Thoracic aorta (tissue), 2 donors: ENCODE measurements at places on chromosomes 1 and 21. TPM values are rescaled to one million over a fixed set of nuclear protein-coding genes. Genes with fewer than 3 reads are reported as not detected.
A peak's percentile ranks its signal among the peaks of the same experiment; 100 is the strongest.

The AADACL4 gene
- not detected for total RNA-seq

DNA sequence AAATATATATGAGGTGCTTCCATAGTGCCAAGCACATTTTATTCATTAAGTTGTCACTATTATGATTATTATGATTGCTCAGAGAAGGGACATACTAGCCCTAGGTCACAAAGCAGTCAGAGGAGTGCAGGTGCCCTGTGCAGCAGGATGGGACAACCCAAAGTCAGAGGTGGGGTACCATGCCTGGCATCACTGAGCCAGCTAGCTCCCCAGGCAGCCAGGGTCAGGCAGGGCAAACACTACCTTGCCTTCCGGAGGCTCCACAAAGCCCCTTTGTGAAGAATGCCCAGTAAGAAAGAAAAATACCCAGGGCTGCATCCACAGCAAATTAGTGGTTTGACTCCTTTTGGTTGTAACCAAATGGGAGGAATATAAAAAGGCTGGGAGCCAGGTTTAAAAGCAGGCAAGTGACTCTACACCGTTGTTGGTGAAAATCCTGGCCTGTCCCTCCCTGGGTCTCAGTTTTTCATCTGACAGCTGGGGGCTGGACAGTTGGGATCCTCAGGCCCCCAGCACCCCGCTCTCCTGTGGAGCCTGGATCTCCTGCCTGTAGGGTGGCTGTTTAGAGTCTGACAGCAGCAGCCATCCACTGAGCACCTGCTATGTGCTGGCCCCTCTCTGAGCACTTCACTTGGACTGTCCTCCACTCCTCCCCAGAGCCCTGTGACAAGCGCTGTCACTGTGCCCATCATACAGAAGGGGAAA lies 98.8 kb downstream of the GLIS1 start:
- H3K27me3 ChIP-seq = no peaks in the 10 kb centered on the region
- no peak for DNase-seq
- no peaks in the 10 kb centered on the region for H3K36me3 ChIP-seq
- H3K4me1 ChIP-seq = no peaks in the 10 kb centered on the region
- H3K4me3 ChIP-seq = no peak overlapping the region
- no peak overlapping the region for H3K27ac ChIP-seq

DNA sequence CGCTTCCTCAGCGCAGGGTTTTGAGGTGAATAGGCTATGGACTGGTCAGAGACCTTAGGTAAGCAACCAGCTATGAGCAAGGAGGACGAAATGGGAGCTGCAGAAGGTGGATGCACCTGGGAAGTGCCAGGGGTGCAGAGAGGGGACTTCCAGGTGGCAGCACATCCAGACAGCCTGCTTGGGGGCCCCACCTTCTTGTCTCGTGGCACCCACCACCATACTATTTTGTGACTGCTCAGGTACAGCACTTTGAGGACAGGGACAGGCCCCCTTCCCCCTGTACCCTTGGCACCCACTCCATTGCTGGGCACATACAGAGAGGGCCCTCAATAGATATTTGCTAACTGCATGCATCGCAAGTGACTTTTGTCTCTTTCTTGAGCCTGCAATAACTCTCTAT lies 777 bp upstream of the KISS1 start:
- no peaks in the 10 kb centered on the region for H3K27me3 ChIP-seq
- no peak for DNase-seq
- H3K4me1 ChIP-seq = no peaks in the 10 kb centered on the region
- H3K36me3 ChIP-seq = no peaks in the 10 kb centered on the region
- no peak overlapping the region for H3K27ac ChIP-seq

The OPTC gene
- total RNA-seq = not detected

DNA sequence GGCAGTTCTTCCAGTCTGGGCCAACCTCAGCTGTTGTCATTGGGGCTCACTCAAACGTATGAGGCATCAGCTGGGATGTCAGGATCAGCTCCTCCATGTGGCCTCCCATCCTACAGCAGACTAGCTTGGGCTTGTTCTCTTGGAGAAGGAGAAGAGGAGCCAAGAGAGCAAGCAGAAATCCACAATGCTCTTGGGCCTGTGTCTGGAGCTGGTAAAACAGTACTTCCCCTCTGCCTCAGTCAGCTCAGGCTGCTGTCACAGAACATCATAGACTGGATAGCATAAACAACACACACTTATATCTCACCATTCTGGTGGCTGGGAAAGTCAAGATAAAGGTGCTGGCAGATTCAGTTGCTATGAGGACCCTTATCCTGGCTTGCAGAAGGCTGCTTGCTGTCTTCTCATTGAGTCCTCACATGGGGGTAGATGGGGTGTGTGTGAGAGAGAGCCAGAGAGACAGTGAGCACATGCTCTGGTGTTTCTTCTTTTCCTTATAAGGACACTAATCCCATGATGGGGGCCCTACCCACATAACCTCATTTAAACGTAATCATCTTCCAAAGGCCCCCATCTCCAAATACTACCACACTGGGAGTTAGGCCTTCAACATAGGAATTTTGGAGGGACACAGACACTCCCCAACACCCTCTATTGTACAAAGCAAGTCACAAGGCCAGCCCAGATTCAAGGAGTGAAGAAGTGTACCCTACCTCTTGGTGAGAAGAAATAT lies 16.3 kb upstream of the DNAJC6 start:
- no peaks in the 10 kb centered on the region for H3K4me1 ChIP-seq
- DNase-seq = no peak
- H3K36me3 ChIP-seq = no peaks in the 10 kb centered on the region

DNA sequence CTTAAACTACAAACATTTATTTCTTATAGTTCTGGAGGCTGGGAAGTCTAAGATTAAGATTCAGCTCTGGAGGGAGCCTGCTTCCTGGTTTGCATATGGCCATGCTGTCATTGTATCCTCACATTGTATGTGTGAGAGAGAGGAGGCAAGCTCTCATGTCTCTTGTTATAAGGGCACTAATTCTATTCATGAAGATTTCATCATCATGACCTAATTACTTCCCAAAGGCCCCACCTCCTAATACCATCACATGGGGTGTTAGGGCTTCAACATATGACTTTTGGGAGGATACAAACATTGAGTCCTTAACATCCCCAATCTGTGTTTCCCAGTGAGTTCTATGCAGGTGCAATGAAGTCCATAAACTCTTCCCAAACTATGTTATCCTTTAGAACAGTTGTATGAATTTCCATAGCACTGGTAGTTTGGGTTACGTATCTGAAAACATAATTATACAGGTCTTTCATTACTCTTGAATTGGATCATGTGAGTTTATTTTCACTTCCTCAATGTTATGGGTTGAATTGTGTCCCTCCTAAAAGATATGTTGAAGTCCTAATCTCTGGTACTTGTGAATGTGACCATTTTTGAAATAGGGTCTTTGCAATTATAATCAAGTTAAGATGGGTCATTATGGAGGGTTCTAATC lies 124.2 kb downstream of the RUNX1 start:
- no peaks in the 10 kb centered on the region for H3K27me3 ChIP-seq
- H3K4me1 ChIP-seq = no peaks in the 10 kb centered on the region
- no peak overlapping the region for H3K4me3 ChIP-seq
- no peak overlapping the region for H3K27ac ChIP-seq

DNA sequence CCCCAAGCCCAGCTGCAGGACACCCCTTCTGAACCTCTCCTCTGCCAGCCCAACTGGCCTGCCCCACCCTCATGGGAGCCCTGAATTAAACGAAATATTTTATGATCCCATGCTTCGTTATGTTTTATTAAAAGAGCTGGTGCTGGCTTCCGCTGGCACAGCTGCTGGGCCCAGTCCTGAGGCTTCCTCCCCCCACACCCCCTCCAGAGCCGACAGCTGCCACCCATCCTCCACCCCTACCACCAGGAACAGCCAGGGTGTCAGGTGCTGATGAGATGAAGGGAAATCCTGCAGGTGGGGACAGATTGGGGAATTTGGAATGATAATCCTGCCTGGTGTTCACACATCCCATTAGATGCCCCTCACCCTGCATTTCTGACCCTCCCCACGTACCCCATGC lies 19.0 kb downstream of the IGSF21 start:
- H3K27ac ChIP-seq = no peak overlapping the region
- H3K4me3 ChIP-seq = no peak overlapping the region
- H3K4me1 ChIP-seq = no peaks in the 10 kb centered on the region

The CA14 gene
- total RNA-seq = not detected

- no peaks in the 10 kb centered on the region for H3K27me3 ChIP-seq
- H3K36me3 ChIP-seq = no peaks in the 10 kb centered on the region
- H3K27ac ChIP-seq = no peak overlapping the region
- no peak overlapping the region for H3K4me3 ChIP-seq
- DNase-seq = no peak
Measured at GRCh38 chr1:168963601-168964000, 142.9 kb upstream of the ATP1B1 start.

The TRIM67 gene
- total RNA-seq = not detected

- no peak for DNase-seq
- no peak overlapping the region for H3K27ac ChIP-seq
- no peaks in the 10 kb centered on the region for H3K36me3 ChIP-seq
- H3K27me3 ChIP-seq = no peaks in the 10 kb centered on the region
Measured at GRCh38 chr1:82978461-82979324, 1020.2 kb downstream of the TTLL7 start.

DNA sequence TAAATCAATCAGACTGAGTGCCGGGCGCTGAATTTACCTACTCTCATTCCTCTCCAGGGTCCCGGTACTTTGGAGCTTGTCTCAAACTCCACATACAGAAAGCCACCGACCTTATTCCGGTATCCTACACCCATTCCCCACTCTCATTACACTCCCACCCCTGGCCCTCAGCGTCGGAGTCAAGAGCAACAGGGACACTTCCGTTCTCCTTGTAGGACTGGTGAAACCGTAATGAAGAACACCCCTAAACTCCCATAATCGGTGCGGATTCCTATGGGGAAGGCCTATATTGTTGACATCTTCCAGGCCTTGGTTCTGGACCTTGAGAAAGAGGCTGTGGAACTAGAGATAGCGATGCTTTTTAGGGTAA lies 798 bp downstream of the ZBED6 start:
- peaks cover 52% of the 10 kb centered on the region for H3K4me1 ChIP-seq
- H3K4me3 ChIP-seq = peak overlapping the region; percentile 77
- H3K27me3 ChIP-seq = no peaks in the 10 kb centered on the region
- no peak for DNase-seq
- H3K36me3 ChIP-seq = no peaks in the 10 kb centered on the region

GRCh38 chr1:155976062-155976912 lies 2.1 kb downstream of the ARHGEF2 start:
- H3K27ac ChIP-seq = peak overlapping the region; percentile 96
- DNase-seq = no peak
- peaks cover 74% of the 10 kb centered on the region for H3K4me1 ChIP-seq
- no peaks in the 10 kb centered on the region for H3K36me3 ChIP-seq
- peak overlapping the region; percentile 95 for H3K4me3 ChIP-seq

DNA sequence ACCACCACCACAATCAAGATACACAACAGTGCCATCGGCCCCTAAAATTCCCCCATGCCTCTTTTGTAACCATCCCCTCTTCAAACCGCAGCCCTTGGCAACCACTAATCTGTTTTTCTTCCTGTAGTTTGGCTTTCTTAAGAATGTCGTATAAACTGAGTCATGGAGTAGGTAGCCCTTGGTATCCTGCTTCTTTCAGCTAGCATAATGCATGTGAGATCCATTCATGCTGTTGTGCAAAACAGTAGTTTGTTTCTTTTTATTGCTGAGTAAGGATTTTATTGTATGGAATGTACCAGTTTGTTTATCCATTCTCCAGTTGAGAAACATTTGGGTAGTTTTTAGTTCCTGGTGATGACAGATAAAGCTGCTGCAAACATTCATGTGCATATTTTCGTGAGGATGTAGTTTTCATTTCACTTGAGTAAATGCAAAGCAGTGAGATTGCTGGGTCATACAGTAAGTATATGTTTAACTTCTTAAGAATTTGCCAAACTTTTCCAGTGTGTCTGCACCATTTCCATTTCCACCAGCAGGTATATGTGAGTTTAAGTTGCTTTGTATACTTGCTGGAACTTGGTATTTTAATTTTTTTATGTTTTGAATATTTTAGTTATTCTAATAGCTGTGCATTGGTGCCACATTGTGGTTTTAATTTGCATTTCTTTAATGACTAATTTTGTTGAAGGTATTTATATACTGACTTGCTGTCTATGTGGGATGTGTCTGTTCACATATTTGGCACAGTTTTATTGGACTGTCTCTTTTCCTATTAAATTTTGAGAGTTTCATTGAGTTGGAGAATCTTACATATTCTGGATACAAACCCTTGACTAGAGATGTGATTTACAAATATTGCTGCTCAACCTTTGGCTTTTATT lies 148.4 kb upstream of the MAP1LC3C start:
- H3K27me3 ChIP-seq = no peaks in the 10 kb centered on the region
- H3K4me3 ChIP-seq = peak overlapping the region; percentile 25
- H3K36me3 ChIP-seq = no peaks in the 10 kb centered on the region
- no peak for DNase-seq
- H3K4me1 ChIP-seq = no peaks in the 10 kb centered on the region

DNA sequence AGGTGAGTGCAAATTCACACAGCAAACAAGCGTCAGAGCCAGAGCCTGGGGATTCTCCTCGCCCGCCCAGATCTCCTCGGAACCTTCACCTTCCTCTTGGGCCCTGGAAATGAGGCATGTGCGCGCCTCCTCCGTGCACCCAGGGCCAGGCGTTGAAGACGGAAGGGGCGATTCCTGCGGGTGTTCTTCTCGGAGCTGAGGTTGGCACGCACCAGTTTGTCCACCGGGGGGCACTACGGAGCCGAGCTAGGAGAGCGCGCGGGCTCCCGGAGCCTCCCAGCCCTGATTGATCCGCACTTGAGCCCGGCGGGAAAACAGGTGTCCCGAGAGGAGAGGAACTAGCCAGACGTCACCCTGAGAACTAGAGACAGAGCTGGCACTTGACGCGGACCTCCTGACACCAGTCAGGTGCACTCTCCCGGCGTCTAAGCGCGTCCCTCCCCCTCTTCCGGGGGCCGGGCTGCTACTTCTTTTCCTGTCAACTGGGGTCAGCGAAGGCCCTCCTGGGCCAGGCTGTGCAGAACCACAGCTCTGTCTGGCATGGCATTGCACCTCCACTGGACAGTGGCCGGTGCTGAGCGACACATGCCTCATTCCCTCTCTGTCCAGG lies 18.3 kb upstream of the SERINC2 start:
- H3K27me3 ChIP-seq = no peaks in the 10 kb centered on the region
- peak; percentile 58 for DNase-seq
- no peaks in the 10 kb centered on the region for H3K36me3 ChIP-seq
- peak overlapping the region; percentile 64 for H3K4me3 ChIP-seq
- H3K27ac ChIP-seq = no peak overlapping the region

The ATP6V0B gene
- total RNA-seq = 136 TPM

The MCOLN2 gene
- 1.8 TPM for total RNA-seq

DNA sequence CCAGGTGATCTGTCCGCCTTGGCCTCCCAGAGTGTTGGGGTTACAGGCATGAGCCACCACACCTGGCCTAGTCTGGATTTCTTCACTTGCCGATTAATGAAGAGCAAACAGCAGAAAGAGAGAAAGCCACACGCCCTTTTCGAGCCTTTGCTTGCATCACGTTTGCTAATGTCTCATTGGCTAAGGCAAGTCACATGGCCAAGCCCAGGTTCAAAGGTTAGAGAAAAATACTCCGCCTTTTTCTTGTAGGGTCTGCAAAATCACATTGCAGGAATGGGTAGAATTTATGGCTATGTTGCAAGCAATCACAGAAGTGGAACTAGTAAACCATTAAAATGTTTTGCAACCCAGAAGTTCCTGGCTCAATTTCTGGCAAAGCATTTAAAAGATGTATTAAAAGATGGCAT lies 26.8 kb upstream of the BACH1 start:
- H3K27me3 ChIP-seq = no peaks in the 10 kb centered on the region
- no peak overlapping the region for H3K27ac ChIP-seq
- DNase-seq = no peak
- no peaks in the 10 kb centered on the region for H3K4me1 ChIP-seq
- no peaks in the 10 kb centered on the region for H3K36me3 ChIP-seq

GRCh38 chr1:182244451-182244850 lies 147.1 kb downstream of the GLUL start:
- H3K27me3 ChIP-seq = no peaks in the 10 kb centered on the region
- no peak for DNase-seq
- no peaks in the 10 kb centered on the region for H3K36me3 ChIP-seq
- H3K4me1 ChIP-seq = no peaks in the 10 kb centered on the region

The OR2L5 gene
- not detected for total RNA-seq
